ENCODE measurements at places on chromosomes 2 and 18.

DNA sequence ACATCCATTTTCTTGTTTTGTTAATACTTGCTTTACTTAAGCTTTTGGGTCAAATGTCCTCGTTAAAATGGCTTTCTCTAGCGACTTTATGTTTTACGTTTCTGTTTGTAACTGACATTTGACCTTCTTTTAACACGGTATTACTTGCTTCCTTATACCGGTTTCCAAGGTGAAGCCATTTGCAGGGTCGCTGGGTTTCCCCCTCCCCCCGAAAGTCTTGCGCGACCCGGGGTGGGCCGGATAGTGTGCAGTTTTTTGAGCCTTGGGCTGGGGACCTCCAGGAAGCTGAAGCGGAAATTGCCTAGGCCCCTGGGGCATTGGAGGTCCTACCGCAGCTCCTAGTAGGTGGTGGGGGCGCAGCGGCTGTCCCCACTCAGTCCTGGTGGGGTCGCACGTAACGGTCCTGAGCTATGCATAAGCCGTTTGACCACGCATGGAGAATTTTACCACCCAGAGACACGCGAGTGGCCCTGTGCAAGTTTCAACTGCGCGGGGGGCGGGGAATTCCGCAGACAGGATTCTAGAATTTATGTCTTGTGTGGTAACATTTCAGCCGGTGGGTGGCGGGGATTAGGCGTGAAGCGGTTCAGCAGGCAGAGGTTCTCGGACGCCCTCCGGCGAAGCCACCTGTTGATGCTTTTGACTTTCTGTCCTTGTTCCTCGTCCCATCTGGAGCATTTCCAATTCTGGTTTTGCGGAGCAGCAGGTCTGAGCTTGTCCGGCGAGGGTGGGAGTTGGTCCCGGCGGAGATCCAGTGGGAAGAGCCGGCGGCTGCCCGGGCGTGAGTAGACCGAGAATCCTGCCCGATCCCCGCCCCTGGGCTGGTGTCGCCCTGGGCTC is 2.4 kb downstream of the CFLAR start:
- peak; percentile 81 for DNase-seq

DNA sequence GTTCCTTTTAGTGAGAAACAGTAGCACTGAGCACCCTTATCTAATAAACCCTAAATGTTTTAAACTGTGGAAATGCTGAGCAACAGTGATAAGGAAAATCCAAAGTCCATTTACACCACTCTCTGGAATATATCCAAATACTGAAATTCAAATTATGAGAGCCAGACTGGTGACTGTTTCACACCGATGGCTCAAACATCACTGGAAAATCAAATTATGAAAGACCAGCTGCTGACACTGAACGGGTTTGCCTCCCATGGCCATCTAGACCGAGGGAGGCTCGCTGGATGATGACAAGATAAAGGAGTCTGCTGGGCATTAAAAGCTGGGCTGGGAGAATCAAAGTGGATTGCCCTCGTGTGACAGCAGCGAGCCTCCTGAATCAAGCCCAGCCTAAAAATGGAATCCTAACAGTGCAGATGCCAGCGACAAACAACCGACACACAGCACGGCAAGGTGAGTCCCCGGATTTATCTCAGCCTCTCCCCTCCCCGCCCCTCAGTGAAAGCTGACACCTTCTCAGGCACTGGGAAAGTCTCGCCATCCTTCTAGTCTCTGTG is 30.3 kb downstream of the SERPINE2 start:
- peak; percentile 13 for DNase-seq

GRCh38 chr2:117948615-117949014 is 65.3 kb downstream of the CCDC93 start:
- DNase-seq = no peak

- DNase-seq = no peak
Observed at GRCh38 chr18:614193-614592, 17.4 kb downstream of the CLUL1 start.

DNA sequence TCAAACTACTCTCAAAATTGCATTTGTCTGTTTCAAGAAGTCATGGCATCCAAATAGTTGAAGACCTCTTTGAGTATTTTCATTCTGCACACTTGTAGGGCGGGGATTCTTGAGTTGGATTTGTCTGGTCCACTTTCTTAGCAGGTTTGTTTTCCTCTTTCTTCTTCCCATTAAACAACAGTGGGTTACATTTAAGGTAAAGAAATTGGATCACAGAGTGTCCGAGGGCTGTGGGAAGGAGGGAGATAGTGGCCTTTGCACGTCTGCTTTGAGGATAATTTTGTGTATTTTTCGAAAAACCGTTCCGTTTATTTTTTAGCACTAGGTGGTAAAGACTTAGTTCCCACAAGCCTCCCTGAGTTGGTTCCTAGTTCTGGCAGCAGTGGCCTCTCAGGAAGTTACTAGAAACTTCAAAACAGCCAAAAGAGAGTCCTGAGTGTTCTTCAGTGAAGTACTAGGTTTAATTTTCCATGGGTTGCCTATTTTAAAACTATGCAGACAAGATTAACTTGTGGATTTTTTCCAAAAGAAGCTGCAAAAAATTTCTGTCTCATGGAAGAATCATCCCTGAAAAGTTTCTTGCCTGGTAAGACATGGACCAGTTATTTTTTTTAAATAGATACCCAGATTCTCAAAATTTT is 107.9 kb downstream of the CDC42EP3 start:
- no peak for DNase-seq

DNA sequence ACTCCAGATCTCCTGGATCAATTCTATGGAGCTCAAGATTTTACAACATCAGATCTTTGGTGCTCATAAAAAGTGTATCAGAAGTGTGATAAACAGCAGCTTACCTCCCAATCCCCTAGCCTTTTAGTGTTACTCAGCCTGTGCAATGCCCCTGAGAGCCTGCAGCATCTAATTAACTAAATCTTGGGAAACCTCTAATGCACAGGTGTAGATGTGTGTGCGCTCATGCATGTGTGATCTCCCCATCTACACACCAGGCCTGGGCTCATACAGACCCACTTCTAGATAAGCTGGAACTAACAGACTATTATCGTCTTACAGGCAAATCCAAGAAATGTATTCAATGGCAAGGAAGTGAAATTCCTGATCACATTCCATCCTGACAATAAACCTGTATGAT is 7.5 kb downstream of the SUCLG1 start:
- no peak for DNase-seq

GRCh38 chr2:149290662-149291061 is 39.7 kb upstream of the LYPD6 start:
- DNase-seq = no peak

- no peak for DNase-seq
Observed at GRCh38 chr2:145119225-145119624, 599.3 kb upstream of the ZEB2 start.

- no peak for DNase-seq
Observed at GRCh38 chr18:10085416-10085815, 171.6 kb downstream of the VAPA start.

- DNase-seq = no peak
Observed at GRCh38 chr2:231614559-231615057, 21.9 kb downstream of the TEX44 start.

DNA sequence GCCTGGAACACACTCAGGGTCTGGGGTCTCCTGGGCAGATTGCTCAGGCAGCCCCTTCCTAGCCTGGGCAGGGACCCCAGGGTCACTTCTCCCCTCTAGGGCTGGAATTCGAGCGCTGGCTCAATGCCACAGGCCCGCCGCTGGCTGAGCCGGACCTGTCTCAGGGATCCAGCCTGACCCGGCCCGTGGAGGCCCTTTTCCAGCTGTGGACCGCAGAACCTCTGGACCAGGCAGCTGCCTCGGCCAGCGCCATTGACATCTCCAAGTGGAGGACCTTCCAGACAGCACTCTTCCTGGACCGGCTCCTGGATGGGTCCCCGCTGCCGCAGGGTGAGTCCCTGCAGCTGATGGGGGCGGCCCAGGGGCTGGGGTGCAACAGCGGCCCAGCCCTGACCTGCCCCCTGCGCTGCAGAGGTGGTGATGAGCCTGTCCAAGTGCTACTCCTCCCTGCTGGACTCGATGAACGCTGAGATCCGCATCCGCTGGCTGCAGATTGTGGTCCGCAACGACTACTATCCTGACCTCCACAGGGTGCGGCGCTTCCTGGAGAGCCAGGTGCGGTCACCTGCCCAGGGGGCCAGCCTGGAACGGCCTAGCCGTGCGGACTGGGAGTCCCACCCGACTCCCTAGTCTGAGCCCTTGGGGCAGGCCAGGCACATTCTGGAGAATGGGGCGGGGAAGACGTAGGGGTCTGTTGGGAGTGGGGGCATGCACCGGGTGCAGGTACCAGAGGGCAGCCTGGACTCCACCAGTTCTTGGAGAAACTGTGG is 8.3 kb downstream of the RNPEPL1 start:
- no peak for DNase-seq

DNA sequence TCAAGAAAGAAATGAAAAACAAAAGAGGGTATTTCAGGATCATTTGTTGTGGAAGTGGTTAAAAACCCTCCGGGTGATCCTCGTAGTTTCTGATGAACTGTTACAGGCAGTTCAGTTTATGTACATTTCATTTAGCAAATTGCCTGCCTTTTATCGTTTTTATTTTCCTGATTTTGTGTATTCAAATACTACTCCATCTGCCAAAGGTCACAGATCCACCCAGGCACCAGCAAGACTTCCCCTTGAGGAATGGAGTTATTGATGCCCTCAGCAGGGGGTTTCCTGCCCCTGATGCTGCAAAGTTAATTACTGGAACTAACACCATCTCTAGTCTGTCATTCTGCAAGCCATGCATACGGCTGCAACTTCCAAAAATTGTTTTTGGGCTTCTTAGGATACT is 641.9 kb downstream of the SLC4A3 start:
- DNase-seq = no peak

- no peak for DNase-seq
Observed at GRCh38 chr2:152480821-152481399, 145.9 kb downstream of the FMNL2 start.

All from NCI-H526 treated with DMSO at 0.1 percent for 48 hours (cell line).